ENCODE measurements at places on chromosomes 6 and 20.

GRCh38 chr6:157079771-157080170, 243.5 kb downstream of the TMEM242 start:
- DNase-seq, result no peak

DNA sequence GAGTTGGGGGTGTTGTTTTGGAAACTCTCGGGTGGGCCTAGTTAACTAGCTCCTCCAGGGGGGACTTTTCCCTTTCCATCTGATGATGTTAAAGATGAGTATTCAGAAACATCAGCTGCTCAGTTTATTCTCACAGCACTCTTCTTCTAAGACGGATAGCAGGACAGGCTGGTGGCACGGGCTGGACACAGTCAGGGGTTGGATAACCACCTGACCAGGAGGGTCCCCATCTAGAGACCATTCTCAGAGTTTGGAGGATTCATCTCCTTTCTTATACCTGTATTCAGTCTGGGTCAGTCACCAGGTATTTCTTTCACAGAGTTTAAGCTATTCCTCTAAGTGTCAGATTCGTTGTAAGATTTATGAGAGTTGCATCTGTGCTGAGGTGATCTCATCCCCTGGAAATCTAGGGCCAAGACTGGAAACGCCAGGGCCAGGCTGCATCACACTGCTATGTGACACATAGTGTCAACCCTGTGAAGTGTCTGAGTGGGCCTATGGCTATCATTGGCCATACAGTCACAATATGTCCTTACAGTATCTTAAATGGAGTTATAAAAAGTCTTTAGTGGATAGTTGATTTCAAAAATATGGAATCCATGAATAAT, 111.7 kb downstream of the FAM50B start:
- DNase-seq, result no peak

- DNase-seq, result no peak
Measured at GRCh38 chr6:42224222-42225028, 6.8 kb upstream of the MRPS10 start.

- DNase-seq, result no peak
Measured at GRCh38 chr6:67896476-67896875, 738.6 kb upstream of the ADGRB3 start.

DNA sequence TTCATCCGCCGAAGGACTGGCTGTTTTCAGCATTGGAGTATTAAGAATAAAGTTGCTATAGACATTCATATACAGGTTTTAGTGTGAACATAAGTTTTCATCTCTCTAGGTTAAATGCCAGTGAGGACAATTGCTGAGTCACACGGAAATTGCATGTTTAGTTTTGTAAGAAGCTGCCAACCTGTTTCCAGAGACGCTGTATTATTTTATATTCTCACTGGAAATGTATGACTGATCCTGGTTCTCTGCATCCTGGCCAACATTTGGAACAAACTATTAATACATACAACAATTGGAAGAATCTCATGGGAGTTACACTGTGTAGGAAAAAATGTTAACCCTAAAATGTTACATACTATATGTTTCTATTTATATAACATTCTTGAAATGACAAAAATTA, 16.7 kb upstream of the TGM6 start:
- DNase-seq, result no peak

GRCh38 chr6:42152024-42152423, 9.6 kb upstream of the C6orf132 start:
- DNase-seq, result no peak

DNA sequence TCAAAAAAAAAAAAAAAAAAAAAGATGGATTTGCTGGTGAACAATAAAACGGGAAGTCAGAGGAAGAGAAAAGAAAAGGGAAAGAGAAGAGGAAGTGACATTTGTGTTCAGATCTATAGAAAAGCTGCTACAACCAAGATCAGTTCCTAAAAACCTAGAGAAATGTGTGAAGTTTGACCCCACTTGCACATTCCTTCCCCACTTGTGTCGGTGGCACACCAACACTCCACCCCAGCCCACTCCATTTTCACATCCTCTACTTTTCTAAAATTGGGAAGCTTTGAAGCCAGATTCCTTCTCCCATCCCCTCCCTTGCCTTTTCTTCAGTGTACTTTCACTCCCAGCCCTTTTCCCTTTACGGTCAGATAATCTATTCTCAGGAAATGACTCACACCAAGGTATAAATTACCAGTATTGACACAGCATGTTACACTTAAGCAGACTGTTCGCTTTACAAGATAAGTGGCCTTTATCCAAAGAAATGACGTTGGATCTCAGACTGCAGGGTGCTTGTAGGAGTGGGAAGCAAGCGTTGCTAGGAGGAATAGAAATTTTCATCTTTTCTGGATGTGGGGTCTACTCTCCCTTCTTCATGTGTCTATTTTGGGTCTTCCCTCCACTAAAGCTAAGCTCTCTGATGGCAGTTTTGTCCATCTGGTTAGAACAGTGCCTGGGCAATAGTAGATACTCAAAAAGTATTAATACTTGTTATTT, 92.5 kb upstream of the ADGRF1 start:
- DNase-seq, result no peak

DNA sequence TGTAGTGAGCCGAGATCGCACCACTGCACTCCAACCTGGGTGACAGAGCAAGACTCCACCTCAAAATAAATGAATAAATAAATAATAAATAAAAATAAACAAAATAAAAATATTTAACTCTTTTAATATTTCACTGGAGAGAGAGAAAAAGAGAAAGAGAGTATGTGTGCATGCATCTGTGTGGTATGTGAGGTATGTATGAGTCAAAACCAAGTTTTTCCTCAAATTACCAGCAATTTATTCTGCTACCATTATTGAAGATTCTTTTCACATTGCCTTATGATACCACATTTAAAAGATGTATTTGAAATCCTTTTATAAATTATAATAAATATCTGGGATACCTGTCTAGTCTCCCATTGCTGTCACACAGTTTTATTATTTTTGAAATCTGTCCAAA, 122.1 kb downstream of the CD164 start:
- no peak for DNase-seq

GRCh38 chr6:128397996-128398395, 122.4 kb downstream of the PTPRK start:
- DNase-seq, result no peak

DNA sequence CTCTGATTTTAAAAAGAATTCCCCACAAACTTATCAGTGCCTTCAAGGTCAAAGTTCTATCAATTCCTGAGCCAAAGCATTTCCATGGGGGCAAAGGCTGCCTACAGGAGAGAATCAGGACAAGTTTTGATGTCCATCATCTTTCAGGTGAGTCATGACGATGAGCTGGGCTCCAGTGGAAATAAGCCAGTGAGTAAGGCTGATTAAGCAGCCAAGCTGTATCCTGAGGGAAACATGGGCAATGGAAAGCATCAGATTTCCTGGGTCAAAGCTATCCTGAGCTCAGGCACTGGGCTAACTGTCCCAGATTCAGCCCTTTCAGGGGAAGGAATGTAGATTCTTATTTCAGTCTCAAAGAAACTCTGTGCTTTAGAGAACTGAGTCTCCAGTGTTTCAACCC, 377.4 kb downstream of the CD109 start:
- DNase-seq, result no peak

GRCh38 chr20:22617160-22617559, 32.8 kb upstream of the FOXA2 start:
- no peak for DNase-seq

DNA sequence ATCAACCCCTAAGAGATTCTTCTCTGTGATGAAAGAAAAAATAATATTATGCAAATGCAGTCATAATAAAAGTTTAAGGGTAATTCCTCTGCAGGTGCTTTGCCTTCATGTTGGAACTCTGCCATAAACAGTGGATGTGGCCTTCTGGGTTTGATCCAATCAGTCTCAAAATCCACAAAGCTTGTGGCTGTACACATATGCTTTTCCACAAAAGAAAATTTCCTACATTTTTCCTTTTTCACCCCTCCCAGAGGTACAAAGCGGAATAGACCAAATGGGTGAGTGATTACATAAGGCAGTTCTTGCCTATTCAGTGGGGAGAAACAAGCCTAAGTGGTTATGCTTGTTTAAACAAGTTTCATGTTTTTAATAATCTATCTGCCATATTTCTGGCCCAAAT, 16.7 kb downstream of the CALHM5 start:
- no peak for DNase-seq

DNA sequence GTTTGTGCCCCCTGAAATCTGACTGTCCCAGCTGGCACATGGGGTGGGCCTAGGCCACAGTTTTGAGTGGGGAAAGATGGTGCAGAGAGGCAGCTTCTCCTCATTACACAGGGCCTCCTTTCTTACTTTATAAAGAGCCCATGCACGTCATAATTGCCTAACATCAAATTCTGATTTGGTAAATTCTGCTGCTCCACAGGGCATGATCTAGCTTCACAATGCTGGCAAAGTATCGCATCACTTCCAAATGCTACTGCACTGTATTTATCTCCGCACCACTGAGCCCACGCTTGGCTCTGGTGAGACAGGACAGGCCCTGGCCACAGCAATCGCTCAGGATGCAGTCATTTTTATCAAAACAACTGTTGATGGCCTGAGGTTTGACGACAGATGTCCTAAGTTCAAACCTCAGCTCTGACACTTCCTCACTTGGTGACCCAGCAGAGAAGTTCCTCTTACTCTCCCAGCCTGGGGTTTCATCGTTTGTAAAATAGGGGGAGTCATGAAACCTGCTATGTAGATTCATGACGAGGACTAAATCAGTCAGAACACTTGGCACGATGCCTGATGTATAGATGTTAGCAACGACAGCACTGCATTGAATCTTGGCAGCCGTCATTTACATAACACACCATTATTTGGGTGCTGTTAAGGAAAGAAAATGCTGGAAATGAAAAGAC, 187.9 kb downstream of the TTLL2 start:
- no peak for DNase-seq

DNA sequence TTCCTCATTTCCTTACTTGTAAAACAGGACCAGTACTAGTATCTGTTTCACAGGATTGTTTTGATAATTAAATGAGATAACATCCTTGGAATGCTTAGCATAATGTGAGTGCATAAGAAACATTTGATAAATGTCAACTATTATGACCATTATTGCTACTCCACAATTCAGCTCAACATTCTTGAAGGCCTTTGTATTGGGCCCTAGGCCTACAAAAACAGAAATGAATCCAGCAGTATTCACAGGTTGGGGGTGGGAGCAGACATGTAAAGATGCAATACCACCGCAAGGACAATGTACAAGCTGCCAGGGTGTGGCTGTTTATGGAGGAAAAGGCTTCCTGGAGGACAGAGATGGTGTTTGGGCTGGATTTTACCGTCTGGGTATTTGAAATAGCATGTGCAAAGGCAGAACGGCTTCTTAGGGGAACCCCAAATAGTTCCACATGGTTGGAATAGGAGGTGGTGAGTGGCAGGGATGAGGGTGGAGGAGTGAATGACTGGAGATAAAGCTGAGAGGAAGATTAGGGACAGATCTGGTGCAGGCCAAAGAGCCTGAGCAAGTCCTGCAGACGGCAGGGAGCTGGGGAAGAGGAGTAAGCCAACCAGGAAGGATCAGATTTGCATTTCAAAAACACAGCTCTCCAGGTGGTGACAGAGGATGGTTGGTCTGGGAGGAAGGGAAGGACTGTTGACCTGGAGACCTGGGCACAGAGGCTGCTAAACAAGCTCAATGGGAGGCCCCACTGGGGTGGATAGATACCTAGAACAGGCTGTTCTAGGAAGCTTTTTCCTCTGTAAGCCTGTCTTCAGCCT, 57.0 kb upstream of the EPB41L1 start:
- DNase-seq, result no peak

- no peak for DNase-seq
Measured at GRCh38 chr6:159315562-159315961, 146.4 kb downstream of the FNDC1 start.

GRCh38 chr6:170388113-170388512, 81.6 kb downstream of the FAM120B start:
- no peak for DNase-seq

DNA sequence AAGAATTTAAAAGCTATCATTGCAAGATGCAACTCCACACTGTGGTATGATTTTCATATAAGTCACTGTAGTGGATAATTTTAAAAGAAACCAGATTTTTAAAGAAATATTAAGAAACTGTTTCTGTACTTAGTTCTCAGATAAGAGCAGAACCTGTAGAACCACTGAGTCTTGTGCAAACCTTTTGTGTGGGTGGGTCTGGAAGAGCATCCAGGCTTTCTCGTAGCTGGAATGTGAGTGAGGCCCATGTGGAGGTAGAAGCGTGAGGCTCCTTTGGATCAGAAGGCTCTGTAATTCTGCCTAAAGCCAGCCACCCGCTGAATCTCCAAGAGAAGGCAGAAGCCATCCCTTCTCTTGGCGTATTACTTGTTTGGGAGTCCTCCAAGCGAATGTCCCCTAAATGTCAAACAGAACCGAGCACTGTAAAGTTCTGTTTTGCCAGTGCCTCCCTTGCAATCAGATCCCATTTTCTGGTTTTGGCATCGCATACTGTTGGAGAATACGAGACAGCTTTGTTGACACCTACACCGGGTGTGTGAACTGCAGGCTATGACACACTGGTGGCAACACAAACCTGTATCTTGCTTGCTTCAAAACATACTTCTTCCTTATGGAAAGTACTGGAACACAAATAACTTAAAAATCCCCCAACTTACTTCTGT, 188.7 kb downstream of the FOXC1 start:
- no peak for DNase-seq

GRCh38 chr6:158039178-158039557, 57.5 kb downstream of the SYNJ2 start:
- no peak for DNase-seq

DNA sequence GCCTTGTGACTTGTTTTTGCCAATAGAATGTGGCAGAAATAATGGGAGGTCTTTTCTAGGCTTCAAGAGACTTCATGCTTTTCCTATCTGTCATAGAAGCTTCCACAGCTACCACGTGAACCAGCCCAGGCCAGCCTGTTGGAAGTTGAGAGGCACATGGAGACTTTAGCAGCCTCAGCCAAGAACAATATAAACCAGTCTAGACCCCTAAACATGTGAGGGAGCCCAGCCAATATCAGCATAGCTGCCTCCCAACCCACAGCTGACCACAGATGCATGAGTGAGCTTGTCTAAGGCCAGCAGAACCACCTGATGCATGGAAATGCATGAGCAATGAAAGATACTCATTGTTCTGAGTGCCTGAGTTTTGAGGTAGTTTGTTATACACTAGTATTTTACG, 540.7 kb upstream of the BTBD3 start:
- no peak for DNase-seq

DNA sequence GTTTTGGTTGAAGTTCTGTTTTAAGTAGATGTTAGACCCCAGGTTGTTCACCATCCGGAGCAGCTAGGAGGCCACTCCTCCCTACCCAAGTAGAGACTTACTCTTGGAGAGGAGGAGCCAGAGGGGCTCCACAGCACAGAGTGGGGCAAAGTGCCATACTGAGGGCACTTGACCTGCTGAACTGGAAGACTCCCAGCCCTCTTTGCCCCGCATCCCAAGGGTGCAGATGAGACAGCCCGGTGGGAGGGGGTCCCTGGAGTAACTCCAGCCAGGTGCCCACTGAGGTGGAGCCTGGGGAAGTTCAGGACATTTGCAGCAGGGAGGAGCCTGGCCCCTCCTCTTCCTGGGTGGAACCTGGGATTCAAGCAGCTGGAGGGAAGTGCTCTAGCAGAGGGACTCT, 102.1 kb upstream of the GPR6 start:
- DNase-seq, result no peak

DNA sequence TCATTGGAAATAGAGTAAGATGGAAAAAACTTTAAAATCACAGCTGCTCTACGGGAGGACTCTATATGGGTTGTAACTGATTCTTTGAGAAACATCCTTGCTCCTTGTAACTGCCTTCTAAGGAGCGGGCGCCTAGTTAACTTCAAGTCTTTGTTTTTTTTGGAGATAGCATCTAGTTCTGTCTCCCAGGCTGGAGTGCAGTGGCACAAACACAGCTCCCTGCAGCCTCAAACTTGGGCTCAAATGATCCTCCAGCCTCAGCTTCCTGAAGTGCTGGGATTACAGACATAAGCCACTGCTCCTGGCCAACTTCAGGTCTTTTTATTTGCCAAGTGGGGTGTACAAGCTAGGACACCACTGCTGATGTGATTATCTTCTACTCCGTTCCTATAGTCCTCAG, 506.4 kb upstream of the SOX4 start:
- DNase-seq, result no peak
